CD4-positive, alpha-beta T cell treated with Interleukin-10 for 1 hour (primary cell): ENCODE measurements at places on chromosomes 7 and 10.

DNA sequence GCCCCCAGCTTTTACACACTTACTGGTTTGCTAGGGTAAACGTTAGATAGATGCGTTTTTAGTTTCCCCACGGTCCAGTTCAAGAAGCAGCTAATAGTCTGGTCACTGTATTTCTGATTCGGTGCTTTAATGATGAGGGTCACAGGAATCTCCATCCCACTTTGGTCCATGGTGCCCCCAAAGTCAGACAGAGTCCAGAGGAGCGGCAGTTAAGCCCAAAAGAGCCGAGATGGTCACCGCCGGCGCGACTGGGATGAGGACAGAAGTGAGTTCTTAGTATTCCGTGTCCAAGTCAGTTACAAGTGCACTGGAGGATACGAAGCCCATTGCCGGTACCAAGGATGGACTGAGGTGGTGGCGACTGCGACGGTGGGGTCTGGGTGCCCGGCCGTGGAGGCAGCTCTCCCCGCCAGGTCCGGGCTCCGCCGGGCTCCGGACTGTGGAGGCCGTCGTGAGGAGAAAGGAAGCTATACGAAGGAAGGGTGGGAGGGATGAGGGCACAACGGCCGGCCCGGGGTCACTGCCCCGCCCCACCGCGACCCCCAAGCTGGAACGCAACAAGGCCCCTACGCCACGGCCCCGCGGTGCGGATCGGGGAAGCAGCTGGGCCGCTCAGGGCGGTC, 663 bp downstream of the HERPUD2 start:
- peak; percentile 28 for DNase-seq

- no peak for DNase-seq
These were observed 322.5 kb upstream of the POM121L12 start for GRCh38 chr7:52712938-52713337.

GRCh38 chr10:125549653-125550052, 133.3 kb downstream of the TEX36 start:
- DNase-seq: no peak

- DNase-seq: no peak
These were observed 100.0 kb downstream of the AUTS2 start for GRCh38 chr7:69698109-69698825.

- no peak for DNase-seq
These were observed 29.7 kb downstream of the AGAP3 start for GRCh38 chr7:151115836-151116418.

DNA sequence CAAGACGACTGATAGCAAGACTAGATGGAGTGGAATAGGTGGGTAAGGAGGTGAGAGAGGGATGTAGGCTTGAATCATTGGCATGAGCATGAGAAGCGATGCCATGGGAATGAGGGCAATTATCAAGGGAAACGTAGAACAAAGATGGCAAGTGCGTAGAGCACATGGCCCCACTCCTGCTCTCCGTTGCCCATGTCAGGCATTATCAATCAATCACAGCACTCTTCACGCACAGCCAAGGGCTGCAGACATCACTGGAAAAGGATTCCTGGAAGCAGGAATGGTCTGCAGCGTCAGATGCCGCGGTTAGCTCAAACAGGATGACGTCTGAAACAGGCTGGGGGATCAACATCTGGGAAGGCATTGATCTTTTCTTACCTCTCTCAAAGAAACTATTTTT, 25.6 kb upstream of the GALNTL5 start:
- DNase-seq: no peak

DNA sequence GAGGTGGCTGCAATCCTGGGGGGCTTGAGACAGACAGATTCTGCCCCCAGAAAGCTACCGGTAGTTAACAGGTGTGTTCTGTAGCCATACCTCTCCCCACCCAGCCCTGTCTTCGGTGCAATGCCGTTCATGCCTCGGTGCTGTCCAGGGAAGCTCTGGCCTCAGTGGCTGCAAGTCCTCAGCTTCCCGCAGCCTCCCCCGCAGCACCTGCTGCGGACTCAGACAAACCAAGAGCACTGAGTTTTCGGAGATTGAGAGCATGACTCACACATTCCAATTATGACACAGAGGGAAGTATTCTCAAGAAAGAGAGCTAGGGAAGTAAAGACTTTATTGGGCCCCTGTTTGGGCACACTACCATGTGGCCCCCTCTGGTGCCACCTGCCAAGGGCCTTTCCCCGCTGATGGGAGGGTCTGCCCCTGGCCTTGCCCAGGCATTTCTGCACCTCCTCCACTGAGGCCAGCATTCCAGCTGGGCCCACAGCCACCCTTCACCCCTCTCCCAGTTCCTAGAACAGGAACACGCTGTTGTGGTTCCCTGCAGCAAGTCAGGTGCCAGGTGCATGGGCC, 30.2 kb upstream of the EZH2 start:
- peak; percentile 3 for DNase-seq
